ENCODE measurements at places on chromosomes 7 and 10. TPM values are rescaled to one million over a fixed set of nuclear protein-coding genes. Genes with fewer than 3 reads are reported as not detected.

GCK gene
- total RNA-seq = 0.25 TPM

TSPAN13 gene
- 0.57 TPM for total RNA-seq

AGBL3 gene
- total RNA-seq = 1.6 TPM

PVRIG gene
- total RNA-seq = 49.9 TPM

DHX32 gene
- total RNA-seq = 8.7 TPM

KCNH2 gene
- total RNA-seq = 0.36 TPM

GRM8 gene
- not detected for total RNA-seq

SFMBT2 gene
- total RNA-seq = 23.0 TPM

HMX2 gene
- total RNA-seq = not detected

ZNF467 gene
- total RNA-seq = not detected

LAMB4 gene
- total RNA-seq = not detected

CTNNA3 gene
- not detected for total RNA-seq

ASB10 gene
- not detected for total RNA-seq

TMEM213 gene
- total RNA-seq = not detected

OR2A42 gene
- not detected for total RNA-seq

LBX1 gene
- total RNA-seq = not detected

NEBL gene
- not detected for total RNA-seq

CPA4 gene
- total RNA-seq = not detected

SLC35G1 gene
- total RNA-seq = 4.0 TPM

TDRD1 gene
- 0.09 TPM for total RNA-seq

GHRHR gene
- not detected for total RNA-seq

PDZD7 gene
- 0.77 TPM for total RNA-seq

PTF1A gene
- total RNA-seq = not detected

ACTA2 gene
- 10.6 TPM for total RNA-seq

SNCG gene
- not detected for total RNA-seq
